Stimulated activated naive CD8-positive, alpha-beta T cell treated with anti-CD3 and anti-CD28 coated beads, Interleukin-15, Interleukin-2, amounts not matched to agents 100 U/mL and 50 U/mL, for 24 hours (primary cell): ENCODE measurements at places on chromosomes 13 and 19.

GRCh38 chr13:21799671-21800070 is 128.8 kb downstream of the FGF9 start:
- DNase-seq, result no peak

- DNase-seq, result no peak
Measured at GRCh38 chr13:103523858-103524257, 457.6 kb upstream of the SLC10A2 start.

- no peak for DNase-seq
Measured at GRCh38 chr19:45762870-45763631, 6.0 kb downstream of the SIX5 start.

- no peak for DNase-seq
Measured at GRCh38 chr13:29496241-29496712, 99.2 kb downstream of the SLC7A1 start.

GRCh38 chr13:88417801-88418200 is 746.6 kb downstream of the SLITRK5 start:
- DNase-seq, result no peak

- DNase-seq, result no peak
Measured at GRCh38 chr19:34734537-34735103, 577 bp downstream of the ZNF181 start.

- DNase-seq, result no peak
Measured at GRCh38 chr19:29841559-29842367, 30.0 kb downstream of the CCNE1 start.

- DNase-seq, result no peak
Measured at GRCh38 chr13:100362781-100363180, 225.8 kb downstream of the GGACT start.

- no peak for DNase-seq
Measured at GRCh38 chr19:12278713-12279112, 16.0 kb downstream of the ZNF44 start.

- DNase-seq, result no peak
Measured at GRCh38 chr19:2992958-2993357, 15.6 kb downstream of the TLE6 start.

DNA sequence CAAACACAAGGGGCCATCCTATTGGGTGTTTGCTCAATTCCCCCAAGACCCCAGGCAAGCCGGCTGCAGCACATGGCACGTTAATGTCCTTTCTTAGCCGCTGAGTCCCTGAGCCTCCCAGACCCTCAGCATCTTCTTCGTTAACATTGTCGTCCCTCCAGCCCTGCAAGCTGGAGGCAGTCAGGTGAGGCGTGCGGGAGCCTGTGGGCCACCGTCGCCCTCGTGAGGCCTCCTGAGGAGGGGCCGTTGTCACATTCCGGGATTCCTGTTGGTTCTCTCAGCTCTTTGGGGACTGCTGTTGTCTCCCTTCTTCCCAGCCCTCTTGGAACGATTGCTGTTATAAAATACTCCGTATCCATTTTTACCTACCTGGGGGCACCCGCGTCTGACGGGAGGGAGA is 140.6 kb downstream of the KDM4B start:
- no peak for DNase-seq

DNA sequence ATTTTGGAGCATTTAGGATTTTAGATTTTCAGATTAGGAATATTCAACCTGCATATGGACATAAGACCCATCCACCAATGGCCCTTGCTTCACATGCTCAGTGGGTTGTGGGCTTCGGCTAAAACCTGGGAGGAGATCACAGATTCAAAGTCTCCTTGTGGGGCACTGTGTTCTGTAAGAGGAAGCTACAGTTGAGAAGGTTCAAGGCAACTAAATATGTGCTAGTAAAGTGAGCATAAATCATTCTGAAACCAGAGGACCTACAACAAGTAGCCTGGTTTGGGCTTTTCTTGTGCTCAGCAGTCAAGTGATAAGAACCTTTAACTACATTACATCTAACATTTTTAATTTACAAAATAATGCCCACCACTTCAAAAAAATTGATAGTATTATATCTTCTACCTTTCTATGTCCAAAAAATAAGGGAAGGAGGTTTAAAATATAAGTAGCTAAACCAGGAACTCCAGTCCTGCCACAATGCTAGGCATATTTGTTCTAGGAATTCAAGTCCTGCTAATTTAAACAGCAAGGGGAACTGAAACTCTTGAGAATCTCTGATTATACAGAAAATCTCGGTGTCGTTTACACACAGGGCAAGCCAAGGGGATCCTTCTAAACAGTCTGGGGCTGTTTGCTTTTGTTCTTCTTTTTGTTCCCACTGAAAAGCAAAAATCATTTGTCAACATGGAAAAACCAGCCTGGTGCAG is 36.6 kb downstream of the FOXO1 start:
- DNase-seq, result no peak

DNA sequence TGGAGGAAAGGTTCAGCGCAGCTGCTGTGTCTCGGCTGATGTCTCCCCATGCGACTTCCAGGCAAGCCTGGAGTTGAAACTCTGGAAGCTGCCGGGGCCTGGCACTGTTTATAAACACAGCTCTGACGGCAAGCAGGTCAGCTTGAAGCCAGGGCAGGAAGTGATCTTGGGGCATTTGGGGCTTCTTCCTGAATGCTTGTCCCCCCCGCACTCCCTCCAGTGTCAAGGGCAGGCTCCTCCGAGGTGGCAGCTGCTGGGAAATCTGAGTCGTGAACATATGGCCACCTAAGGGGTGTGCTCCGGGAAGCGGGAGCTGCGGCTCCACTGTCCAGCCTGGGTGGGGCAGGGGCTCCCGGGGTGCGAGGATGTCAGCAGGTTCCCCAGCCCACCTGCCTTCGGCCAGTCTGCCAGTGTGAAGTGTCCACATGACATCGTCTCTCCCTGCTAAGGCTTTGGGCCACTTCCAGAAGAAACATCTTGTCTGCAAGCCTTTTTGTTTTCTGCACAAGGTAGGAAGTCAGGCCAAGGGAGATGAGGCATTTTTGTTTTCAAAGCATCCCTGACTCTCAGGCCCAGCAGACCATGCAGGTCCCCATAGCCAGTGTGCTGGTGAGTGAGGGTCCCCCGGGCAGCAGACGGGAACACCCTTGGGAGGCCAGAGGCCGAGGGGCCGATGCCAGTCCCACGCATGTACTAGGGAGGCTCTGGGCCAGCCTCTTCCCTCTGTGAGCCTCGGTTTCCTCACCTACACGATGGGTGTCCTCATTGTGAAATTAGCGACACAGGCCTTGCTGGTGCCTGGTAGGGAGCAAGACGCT is 2.7 kb downstream of the PIAS4 start:
- no peak for DNase-seq

- no peak for DNase-seq
Measured at GRCh38 chr19:366205-366783, 21.7 kb upstream of the MIER2 start.

GRCh38 chr19:13382633-13382938 is 123.7 kb downstream of the CACNA1A start:
- no peak for DNase-seq

GRCh38 chr13:66492479-66492878 is 737.7 kb downstream of the PCDH9 start:
- no peak for DNase-seq

DNA sequence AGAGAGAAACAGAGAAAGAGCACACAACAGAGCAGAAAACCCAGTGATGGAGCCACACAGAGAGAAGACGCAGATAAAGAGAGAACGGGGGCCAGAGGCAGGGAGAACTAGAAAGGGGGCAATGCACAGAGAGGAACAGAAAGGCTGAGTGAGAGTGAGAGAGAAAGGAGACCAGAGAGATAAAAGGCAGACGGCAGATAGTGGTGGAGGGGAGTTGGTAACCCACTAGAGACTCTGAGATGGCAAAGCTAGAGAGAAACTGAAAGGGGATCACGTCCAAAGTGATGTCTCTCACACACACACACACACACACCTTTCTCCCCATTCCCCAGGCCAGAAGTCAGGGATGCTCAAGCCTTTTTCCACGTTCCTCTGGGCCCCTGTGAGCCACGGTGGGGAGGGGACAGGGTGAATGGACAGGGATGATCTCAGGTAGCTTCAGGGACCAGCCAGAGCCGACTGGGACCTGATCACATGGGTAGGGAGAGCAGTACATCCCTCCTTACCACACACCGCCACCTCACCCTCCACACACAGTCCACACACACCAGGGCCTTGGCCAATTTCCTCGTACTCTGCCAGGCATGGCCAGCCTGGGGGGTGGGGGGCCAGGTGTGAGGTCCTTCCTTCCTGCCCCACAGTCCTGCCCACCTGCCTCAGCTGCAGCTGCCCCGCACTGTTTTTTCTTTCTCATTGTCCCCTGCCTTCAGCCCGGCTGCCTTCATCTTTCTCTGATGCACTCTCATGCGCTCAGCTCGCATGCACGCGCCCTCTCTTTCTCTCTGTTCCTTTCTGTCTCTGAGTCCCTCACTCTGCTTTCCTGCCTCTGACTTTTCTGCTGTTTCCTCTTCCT is 22.5 kb upstream of the POU2F2 start:
- DNase-seq, result no peak

DNA sequence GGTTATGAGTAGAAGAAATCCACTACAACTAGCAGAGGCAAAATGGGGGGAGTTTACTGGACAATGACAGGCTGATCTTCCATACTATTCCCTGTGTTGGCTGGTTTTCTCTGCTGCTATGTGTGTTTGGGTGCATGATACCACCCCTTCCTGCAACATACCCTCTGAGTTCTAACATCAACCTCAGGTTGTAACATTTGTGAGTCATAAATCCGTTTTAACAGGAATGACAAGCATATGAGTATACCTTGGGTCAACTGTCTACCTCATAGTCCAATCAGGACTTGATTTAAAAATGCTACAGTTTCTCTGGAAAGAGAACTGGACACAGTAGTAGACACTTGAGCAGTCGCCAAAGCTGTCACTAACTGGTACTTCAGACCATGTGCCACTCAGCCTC is 422.9 kb downstream of the KCTD12 start:
- DNase-seq, result no peak

- DNase-seq, result no peak
Measured at GRCh38 chr19:8044018-8044417, 8.5 kb upstream of the CCL25 start.

GRCh38 chr19:30419568-30420180 is 47.5 kb downstream of the ZNF536 start:
- DNase-seq, result no peak

DNA sequence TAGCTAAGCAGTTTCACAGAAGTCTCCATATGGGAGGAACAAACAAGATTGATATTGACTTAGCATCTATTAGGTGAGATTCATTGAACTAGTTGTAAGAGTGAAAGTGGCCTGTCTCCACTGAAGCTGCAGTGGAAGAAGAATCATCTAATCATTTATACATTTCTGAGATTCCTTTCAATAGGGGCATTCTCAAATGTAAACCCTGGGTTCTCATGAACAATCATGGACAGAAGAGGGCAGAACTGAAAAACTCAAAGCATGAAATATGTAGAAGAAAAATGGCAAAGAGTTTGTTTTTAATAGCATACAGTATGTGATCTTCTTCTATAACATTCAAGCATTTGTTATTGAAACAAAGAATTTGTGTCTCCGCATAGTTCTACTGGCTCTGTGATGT is 17.6 kb upstream of the POSTN start:
- no peak for DNase-seq

DNA sequence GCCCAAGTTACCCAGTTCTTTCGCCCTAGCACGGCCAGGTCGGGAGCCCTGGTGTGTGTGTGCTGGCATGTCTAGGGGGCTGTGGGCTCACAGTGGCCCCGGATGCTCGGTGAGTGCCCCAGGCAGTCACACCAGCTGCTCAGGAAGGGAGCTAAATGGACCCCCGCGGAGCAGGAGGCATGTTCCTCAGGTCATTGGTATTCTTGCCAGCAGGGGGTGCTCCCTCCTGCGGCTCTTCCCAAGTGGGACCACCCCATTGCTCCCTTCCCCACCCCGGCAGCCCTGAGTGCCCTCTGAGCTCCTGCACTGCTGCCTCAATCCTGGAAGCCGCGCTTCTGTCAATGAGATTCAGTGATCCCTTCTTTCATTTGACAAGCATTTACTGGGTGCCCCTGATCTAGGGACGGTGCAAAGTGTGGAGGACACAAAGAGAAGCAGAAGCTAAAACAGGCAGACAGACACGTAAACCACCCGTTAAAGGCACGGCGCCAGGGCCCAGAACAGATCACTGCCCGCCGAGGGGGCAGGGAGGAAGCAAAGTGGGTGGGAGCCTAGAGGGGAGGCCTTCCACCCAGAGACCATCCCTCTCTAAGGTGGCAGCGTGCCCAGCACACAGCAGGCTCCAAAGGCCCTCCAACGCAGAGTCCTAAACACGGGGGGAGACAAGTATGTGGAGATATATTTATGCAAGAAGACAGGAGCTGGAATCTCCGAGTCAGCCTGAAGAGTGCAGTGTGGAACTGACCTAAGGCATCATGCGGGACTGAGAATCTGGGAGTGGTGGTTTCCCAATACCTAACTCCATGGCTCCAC is 5.2 kb upstream of the ADPRHL1 start:
- DNase-seq, result peak; percentile 21

DNA sequence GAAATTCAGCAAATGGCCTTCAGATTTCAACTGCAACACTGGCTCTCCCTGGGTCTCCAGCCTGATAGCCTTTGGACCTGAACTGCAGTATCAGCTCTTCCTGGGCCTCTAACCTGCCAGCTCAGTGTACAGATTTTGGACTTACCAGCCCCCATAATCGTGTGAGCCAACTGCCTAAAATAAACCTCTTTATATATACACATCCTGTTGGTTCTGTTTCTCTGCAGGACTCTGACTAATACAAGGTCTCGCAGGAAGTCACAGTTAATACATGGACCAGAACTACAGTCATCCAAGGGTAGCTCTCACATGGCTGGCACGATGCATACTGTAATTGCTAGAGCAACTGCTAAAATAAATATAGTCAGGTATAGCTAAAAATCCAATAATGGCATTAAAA is 85.1 kb downstream of the KATNAL1 start:
- DNase-seq, result no peak

DNA sequence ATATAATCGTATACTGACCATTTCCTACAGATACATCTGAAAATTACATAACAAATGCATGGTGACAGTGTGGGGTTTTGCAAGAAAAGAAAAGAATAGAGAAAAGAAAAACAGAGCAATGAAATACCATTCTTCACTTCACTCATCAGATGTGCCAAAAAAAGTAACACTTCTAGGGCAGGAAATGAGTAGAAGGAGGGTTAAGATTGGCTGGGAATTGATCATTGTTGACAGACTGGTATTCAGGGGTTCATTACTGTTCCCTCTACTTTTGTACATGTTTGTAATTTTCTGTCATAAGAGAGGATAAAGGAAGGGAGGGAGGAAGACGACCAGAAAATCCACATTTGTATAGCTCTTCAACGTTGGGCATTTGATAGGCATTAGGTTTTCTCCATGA is 31.5 kb downstream of the ABCC4 start:
- DNase-seq, result no peak

DNA sequence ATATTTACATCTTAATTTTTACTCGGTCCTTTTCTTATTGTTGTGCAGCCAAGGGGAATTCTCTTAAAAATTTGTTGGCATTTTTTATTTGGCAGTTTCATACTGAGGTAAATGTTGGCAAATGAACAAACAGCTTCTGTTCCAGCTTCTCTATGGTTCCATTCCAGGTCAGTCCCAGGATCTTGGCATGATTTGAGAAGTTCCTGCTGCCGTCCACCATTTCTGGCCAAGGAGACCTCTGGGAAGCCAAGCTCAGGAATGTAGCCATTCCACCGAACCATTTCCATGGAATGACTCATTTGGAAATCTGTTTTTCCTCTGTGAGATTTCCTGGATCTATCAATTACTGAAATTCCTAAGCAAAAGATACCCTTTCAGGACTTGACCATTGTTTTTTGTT is 43.9 kb downstream of the SLC10A2 start:
- DNase-seq, result no peak
